NCI-H460 (cell line): ENCODE measurements at places on chromosomes 5 and 9. TPM values are rescaled to one million over a fixed set of nuclear protein-coding genes. Genes with fewer than 3 reads are reported as not detected.

DNA sequence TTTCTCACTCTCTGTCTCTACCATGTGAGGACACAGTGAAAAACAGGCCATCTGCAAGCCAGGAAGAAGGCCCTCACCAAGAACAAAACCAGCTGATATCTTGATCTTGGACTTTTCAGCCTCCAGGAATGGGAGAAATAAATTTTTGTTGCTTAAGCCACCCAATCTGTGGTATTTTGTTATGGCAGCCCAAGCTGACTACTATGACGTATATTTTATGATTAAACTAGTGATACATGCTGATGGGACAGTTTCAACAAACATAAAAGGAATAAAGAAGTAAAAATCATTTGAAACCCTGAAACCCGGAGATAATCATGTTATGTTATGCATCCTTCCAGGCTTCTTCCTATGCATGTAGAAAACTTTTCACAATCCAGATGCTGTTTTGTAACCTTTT is 71.5 kb upstream of the ERBIN start:
- no peak for DNase-seq

PFN3 gene
- not detected in 2 replicates for total RNA-seq

LURAP1L gene
- total RNA-seq: 17.5 and 21.5 TPM in 2 replicates

SPATA31D4 gene
- total RNA-seq: not detected in 2 replicates

DNA sequence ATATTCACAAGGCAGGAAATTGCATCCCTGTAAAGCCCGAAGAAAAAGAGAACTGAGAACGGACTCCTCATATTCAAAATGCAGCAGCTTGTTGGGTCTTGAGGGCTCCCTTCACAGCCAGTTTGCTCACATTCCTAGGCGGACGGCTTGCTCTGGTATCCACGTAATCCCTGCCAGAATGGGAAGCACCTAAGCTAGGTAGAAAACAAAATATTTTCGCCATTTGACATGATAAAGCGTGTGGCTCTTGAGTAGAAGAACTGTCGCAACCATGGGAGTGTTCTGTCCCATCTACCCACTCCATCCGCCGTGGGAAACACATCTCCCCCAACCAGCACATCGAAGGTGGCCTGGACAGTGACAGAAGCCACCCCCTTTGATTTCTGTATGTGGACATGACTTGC is 183.1 kb downstream of the GAS1 start:
- DNase-seq: no peak
